ENCODE measurements at places on chromosomes 16 and 17. TPM values are rescaled to one million over a fixed set of nuclear protein-coding genes. Genes with fewer than 3 reads are reported as not detected.

Gene SLC6A2
- not detected for total RNA-seq

Gene AANAT
- 0.16 TPM for total RNA-seq

Gene CETP
- 0.14 TPM for total RNA-seq

Gene CD68
- 13.7 TPM for total RNA-seq

Gene ATP1B2
- 0.32 TPM for total RNA-seq

- DNase-seq, result no peak
- no peak overlapping the region for H3K4me3 ChIP-seq
- no peaks in the 10 kb centered on the region for H3K4me1 ChIP-seq
- H3K27me3 ChIP-seq, result no peaks in the 10 kb centered on the region
Observed at GRCh38 chr16:69005641-69006355, 99.7 kb upstream of the HAS3 start.

DNA sequence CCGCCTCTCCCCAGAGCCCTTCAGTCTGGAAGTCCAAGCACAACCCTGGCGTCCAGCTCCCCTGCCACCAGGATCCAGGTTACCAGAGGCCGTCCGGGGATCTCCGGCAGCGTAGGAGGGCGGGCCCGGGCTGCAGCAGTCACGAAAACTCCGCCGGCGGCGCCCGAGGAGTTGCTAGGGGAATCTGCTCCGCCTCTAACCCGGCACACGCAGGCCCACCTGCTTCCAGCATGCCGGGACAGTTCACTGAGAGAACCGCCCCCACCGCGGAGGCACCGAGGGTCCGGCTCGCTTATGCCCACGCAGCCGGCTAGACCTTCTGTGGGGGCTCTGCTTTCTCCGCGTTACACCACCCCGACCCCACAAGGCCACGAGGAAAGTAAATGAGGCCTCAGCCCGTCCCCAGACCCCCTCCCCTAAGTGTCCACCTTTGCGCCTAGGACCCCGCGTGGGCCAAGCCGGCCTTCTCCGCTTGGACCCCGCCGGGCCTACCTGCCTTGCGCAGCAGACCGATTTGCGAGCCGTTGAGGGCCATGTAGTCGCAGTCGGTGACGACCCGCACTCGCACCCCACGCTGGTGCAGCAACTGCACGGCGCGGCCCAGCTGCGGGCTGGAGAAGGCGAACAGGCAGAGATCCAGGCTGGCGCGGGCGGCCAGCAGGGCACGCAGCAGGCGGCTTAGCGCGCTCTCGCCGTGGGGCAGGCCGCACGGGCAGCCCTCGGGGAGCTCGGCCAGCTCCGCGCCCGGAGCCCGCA lies 587 bp downstream of the PLD6 start:
- H3K27me3 ChIP-seq, result no peaks in the 10 kb centered on the region
- peak overlapping the region; percentile 97 for H3K27ac ChIP-seq
- peaks cover 36% of the 10 kb centered on the region for H3K36me3 ChIP-seq
- peaks cover 25% of the 10 kb centered on the region for H3K4me1 ChIP-seq

- no peak for DNase-seq
- H3K4me1 ChIP-seq, result no peaks in the 10 kb centered on the region
- H3K4me3 ChIP-seq, result no peak overlapping the region
- H3K27me3 ChIP-seq, result peaks cover 11% of the 10 kb centered on the region
- no peaks in the 10 kb centered on the region for H3K36me3 ChIP-seq
Observed at GRCh38 chr17:74190154-74190553, 13.3 kb upstream of the RPL38 start.

DNA sequence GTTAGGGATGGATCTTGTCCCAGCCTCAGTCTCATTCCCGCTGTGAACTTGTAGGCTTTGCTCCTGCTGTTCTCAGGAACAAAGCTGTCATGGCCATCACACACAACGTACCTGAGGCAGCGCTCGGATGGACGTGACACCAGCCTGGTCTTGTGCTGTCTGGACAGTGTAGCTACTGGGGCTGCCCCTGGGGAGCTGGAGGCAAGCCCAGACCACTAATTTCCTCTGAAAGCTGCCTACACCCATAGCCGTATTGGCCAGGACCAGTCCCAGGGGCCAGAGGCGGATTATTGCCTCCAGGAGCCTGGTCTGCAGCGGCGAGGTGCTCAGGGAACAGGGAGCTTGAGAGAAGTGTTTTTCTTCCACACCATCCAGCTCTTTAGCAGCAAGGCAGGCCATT lies 11.7 kb downstream of the ZNHIT3 start:
- H3K4me1 ChIP-seq, result no peaks in the 10 kb centered on the region
- H3K36me3 ChIP-seq, result peaks cover 40% of the 10 kb centered on the region
- DNase-seq, result no peak
- H3K27me3 ChIP-seq, result no peaks in the 10 kb centered on the region
- no peak overlapping the region for H3K4me3 ChIP-seq
- no peak overlapping the region for H3K27ac ChIP-seq

GRCh38 chr17:69390795-69391501 lies 23.5 kb upstream of the MAP2K6 start:
- no peak overlapping the region for H3K27ac ChIP-seq
- H3K4me3 ChIP-seq, result no peak overlapping the region
- H3K4me1 ChIP-seq, result no peaks in the 10 kb centered on the region
- H3K27me3 ChIP-seq, result peaks cover 6% of the 10 kb centered on the region
- H3K36me3 ChIP-seq, result no peaks in the 10 kb centered on the region
- no peak for DNase-seq

DNA sequence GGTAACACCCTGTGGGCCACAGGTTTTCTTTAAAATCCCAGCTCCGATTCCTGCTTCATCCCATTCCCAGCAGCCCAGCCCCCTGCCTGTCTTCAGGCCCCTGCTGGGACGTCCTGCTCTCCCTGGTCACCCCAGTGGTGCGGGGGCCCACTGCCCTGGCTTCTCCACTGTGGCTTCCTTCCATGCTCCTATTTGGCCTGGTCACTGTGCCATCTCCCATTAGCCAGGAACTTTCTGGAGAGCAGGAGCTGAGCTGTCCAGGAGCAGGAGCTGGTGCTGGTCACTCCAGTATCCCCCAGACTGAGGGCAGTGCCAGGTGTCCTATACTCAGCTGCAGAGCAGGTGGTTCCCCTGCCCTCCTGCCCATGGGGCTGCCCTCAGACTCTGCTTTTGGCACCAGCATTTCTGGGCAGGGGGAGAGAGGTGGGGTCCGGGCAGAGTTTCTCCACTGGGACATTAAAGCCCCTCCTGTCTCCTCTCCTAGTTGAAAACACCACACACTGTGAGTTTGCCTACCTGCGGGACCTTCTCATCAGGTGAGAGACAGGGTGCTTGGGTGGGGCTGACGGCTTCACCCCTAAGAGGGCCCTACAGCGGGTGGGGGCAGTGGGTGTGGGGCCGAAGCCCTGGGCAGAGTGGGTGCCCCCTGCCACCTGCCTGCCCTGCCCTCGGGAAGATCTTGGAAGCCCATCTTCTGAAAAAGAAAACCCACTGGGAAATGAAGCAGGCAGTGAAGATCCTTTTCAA lies 356.2 kb downstream of the SEC14L1 start:
- no peaks in the 10 kb centered on the region for H3K27me3 ChIP-seq
- H3K27ac ChIP-seq, result no peak overlapping the region
- H3K4me1 ChIP-seq, result peaks cover 4% of the 10 kb centered on the region
- H3K36me3 ChIP-seq, result peaks cover 32% of the 10 kb centered on the region
- no peak overlapping the region for H3K4me3 ChIP-seq

GRCh38 chr16:53061256-53061655 lies 6.5 kb downstream of the CHD9 start:
- no peak overlapping the region for H3K27ac ChIP-seq
- H3K36me3 ChIP-seq, result peaks cover 2% of the 10 kb centered on the region

DNA sequence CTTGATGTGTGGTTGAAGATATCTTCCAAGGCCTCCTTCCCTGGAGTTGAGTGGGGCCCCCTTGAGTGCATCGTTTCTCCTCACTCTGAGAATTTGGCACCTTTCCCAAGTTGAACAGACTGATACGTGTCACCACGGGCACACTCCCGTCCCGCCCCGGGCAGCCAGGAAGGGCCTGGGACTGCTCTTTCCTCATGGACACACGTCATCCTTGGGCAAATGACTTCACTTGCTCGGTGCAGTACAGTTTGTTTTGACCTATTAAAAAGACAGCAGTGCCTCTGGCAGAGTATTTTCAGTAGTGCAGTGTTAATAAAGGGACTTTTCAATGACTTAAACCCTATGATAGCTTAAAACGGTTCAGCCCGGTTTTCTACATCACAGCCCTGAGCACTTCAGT lies 59.9 kb downstream of the SEC14L1 start:
- peaks cover 41% of the 10 kb centered on the region for H3K36me3 ChIP-seq
- H3K4me1 ChIP-seq, result no peaks in the 10 kb centered on the region
- no peaks in the 10 kb centered on the region for H3K27me3 ChIP-seq

DNA sequence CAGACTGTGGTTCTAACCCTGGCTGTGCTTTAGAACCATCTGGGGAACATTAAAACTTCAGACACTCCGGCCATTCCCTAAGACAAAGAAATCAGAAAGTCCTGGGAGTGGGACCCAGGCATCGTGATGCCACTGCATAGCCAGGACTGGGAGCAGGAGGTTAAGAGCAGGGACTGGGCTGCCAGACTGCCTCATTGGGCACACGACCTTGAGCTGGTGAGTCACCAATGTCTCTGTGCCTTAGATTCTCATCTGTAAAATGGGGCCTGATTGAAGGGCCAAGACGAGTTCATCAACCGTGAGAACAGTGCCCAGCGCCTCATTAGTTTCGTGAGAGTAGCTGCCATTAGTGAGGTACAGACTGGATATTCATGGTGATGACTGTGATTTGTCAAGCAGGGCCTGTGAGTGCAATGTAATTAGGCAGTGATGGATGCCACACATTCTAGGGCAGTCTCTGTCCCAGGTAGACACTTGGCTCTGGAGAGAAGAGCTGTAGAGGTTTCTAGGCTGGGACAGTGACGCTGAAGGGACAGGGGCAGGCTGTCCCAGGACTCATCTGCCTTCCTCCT lies 196.8 kb downstream of the NTN1 start:
- H3K27me3 ChIP-seq, result no peaks in the 10 kb centered on the region
- peaks cover 13% of the 10 kb centered on the region for H3K36me3 ChIP-seq
- H3K4me3 ChIP-seq, result no peak overlapping the region
- no peak overlapping the region for H3K27ac ChIP-seq
- no peaks in the 10 kb centered on the region for H3K4me1 ChIP-seq

DNA sequence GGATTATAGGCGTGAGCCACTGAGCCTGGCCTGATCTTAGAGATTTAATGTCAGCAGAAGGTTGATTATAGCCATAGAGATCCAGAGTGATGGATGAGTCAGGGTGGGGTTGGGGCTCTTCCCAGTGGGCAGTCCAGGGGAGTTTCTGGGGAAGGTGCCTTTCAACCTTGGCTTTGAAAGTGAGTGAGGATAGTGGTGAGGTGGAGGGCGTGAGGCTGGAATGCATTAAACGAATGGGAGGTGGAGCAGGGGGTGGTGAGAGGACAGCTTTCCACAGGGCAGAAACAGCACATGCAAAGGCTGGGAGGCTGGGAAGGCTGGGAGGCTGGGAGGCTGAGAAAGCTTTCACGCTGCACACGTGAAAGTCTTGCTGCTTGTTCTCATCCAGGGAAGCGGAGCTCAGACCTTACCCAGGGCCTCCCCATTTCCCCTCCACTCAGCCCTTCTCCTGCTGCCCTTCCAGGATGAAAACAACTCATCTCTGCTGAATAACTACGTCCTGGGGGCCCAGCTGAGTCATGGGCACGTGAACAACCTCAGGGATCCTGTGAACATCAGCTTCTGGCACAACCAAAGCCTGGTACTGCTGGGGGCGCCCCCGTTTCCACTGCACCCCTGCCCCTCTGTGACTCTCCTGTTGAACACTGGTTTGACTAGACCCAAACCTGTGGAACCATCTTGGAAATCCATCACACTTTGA lies 22.3 kb downstream of the ADGRG5 start:
- peaks cover 5% of the 10 kb centered on the region for H3K36me3 ChIP-seq
- peaks cover 6% of the 10 kb centered on the region for H3K4me1 ChIP-seq
- no peak overlapping the region for H3K4me3 ChIP-seq
- DNase-seq, result no peak
- no peak overlapping the region for H3K27ac ChIP-seq
- H3K27me3 ChIP-seq, result peaks cover 2% of the 10 kb centered on the region

GRCh38 chr17:68660302-68660701 lies 59.1 kb upstream of the FAM20A start:
- no peak overlapping the region for H3K27ac ChIP-seq
- H3K4me3 ChIP-seq, result no peak overlapping the region
- H3K36me3 ChIP-seq, result no peaks in the 10 kb centered on the region
- H3K27me3 ChIP-seq, result peaks cover 16% of the 10 kb centered on the region

Data from activated CD4-positive, alpha-beta T cell treated with anti-CD3 and anti-CD28 coated beads for 36 hours (primary cell).